ENCODE measurements at places on chromosomes 5 and 9.

- DNase-seq: peak; percentile 5
These were observed 226.6 kb downstream of the SAXO1 start for GRCh38 chr9:18806232-18807080.

- DNase-seq: no peak
These were observed 33.8 kb upstream of the ACO1 start for GRCh38 chr9:32350682-32351081.

DNA sequence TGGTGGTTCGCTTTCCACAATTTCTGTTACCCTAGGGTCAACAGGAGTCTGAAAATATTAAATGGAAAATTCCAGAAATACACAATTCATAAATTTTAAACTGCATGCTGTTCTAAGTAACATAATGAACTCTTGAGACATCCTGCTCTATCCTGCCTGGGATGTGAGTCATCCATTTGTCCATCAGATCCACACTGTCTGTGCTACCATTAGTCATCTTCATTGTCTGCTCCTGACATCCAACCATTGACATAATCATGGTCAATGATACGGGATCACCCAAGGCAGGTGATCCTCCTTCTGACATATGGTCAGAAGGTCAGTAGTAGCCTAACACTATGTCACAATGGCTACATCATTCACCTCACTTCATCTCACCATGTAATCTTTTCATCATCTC, 276.7 kb upstream of the KIF2A start:
- no peak for DNase-seq

GRCh38 chr9:110880189-110880588, 158.1 kb downstream of the LPAR1 start:
- DNase-seq: peak; percentile 96

- DNase-seq: peak; percentile 38
These were observed 92.5 kb downstream of the TLE1 start for GRCh38 chr9:81596679-81597418.

- DNase-seq: no peak
These were observed at the start of gene ADAMTS16 for GRCh38 chr5:5139777-5140478. TSS of gene ADAMTS16 (plus strand) at chr5:5140330. CDS start at chr5:5140468, 138 bp downstream.

- no peak for DNase-seq
These were observed 63.2 kb upstream of the CTXN3 start for GRCh38 chr5:127585661-127586060.

GRCh38 chr9:70581955-70582350, 167.5 kb upstream of the KLF9 start:
- DNase-seq: no peak

- no peak for DNase-seq
These were observed 38.3 kb downstream of the PIK3R1 start for GRCh38 chr5:68253624-68254585.

GRCh38 chr5:66818935-66819328, 222.7 kb downstream of the MAST4 start:
- DNase-seq: peak; percentile 40

DNA sequence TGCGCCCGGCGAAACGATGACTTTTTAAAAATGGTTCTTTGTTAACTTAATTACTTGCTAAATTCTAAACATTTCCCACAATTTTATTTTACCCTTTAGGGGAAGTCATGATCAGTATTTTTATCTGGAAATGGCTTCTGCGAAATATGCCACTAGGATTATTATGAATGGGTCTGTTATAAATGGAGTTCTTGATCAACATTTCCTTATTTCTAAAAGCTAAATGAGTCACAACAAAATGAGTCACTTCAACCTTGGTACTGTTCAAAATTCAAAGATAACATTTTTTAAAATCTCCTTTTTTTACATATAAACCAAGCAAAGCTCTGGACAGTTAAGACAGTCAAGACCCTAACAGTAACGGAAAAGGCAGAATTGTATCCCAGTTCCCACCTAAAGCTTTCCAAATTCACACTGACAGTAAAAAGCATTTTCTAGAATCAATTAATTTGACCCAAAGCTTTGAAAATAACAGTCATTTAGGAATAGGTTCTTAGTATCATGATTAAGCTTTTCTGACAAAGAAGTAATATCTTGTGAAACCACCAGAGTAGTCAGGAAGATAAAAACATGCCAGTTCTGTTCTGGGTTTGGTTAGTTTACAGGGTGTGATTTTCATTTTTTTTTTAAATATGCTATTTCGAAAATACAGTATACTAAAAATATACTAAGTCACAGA, 81.7 kb downstream of the LHFPL2 start:
- DNase-seq: no peak

DNA sequence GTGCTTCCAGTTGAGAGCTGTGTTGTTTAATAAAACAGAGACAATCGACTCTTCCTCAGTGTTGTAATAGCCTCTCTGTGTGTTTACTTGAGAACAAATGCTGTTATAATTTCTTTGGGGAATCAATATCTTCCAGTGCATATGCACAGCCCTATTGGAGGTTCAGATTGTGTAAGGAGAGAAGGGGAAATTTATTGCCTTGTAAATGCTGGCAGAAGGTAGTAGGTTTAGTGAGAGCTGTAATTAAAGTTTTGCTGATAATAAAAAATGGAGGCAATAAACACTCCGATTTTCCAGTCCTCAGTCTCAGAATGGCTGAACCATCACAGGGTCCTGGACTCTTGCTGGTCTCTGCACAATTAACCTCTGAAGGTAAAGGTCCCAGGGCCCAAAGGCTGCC, 128.3 kb downstream of the C5orf15 start:
- DNase-seq: peak; percentile 24

DNA sequence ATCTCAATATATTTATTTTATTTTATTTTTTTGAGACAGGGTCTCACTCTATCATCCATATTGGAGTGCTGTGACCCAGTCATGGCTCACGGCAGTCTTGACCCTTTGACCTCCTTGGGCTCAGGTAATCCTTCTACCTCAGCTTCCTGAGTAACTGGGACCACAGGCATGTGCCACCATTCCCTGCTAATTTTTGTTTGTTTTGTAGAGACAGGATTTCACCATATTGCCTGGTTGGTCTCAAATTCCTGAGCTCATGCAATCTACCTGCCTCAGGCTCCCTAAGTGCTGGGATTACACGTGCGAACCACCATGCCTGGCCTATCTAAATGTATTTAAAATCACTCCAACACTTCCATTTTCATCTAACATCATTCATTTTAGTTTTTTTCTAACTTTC, 190.5 kb upstream of the CHD1 start:
- DNase-seq: no peak

- DNase-seq: no peak
These were observed 115.9 kb downstream of the KIF4B start for GRCh38 chr5:155129513-155129880.

GRCh38 chr5:62718324-62718723, 139.7 kb downstream of the LRRC70 start:
- DNase-seq: no peak

DNA sequence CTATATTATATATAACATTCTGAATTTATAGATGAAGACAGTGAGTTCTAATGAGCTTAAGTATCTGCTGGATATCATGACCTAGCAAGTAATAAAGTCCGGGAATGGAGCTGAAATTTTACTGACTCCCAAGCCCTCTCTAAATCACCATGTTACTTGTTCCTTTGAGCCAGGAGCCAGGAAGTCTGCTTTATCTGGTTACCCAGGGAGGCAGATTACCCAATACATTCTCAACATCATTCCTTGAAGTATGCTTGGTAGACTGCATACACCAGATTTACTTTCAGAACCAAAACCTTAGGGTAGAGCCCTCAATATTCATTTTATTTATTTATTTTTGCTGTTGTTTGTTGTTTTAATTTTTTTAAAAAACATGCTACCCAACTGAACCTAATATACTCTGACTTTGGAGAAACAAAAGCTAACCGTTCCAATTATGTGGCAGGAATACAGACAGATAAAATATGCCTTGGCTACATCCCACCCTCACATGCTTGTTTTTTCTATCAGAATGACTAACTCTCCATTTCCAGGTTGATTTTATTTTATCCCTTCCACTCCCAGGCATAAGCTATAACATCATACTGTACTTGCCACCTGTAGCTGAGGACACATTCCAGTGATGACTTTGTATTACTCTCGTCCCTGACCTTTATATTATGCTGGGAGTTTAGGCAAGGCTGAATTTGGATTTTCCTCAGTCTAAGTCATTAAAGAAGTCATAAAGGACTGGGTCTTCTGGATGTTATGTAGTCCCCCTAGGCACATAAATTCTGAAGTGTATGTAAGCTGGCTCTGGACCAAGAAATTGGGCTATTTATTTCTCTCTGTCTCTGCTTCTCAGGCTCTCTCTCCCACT, 82.0 kb downstream of the YIPF5 start:
- no peak for DNase-seq

DNA sequence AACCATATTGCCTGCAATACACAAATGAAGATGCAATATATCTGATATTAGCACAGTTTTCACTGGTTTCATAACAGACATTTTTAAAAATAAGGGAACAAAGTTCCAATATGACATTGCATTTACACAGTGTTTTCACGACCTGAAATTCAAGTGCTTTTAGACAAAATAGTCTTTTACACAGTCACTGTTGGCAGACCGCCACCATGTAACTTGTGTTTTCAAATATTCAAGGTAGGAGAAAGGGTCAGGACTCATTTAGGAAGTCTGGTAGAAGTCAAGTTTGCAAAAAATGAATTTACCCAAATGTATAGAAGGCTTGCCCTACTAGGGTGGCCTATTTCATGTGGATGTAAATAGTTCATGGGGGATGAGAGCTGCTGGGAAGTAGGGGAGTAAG, 98.1 kb upstream of the TAS2R1 start:
- no peak for DNase-seq

DNA sequence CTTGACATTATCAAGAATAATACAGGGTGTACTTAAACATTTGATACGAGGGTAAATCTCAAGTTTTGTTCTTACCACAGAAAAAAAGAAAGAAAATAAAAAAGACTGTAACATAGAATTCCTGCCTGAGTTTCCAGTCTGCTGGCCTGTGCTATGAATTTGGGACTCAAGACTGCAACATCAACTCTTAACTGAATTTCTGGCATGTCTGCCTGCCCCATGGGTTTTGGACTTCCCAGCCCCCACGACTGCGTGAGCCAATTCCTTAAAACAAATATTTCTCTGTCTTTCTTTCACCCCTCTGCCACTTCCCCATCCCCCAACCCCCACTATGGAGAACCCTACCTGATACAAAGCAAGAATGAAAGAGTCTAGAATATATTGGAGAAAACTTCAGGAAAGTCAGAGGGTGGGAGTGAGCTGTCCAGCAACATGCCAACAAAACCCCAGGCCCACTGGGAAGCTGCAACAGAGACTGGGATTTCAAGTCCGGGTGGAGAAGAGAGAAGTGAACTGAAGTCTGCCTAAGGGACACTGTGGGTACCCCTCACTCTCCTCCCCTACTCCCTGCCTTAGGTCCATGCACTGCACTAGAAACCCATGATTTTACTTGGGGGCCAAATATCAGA, 43.0 kb downstream of the MARCHF3 start:
- DNase-seq: no peak

DNA sequence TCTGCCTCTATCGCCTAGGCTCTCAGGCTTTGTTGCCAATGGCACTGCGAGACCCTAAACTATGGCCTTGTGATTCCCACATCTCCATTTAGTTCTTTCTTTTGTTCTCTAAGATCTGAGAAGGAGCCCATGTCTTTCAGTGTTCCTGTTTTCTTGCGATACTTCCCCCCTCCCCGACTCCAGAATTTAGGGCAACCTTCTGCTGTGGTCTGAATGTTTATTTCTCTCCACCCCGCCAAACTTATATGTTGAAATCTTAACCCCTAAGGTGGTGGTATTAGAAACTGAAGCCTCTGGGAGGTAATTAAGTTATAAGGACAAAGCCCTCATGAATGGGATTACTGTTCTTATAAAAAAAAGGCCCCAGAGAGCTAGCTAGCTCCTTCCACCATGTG, 6.4 kb downstream of the TMC1 start:
- no peak for DNase-seq

GRCh38 chr9:2967766-2968165, 123.9 kb upstream of the PUM3 start:
- no peak for DNase-seq

DNA sequence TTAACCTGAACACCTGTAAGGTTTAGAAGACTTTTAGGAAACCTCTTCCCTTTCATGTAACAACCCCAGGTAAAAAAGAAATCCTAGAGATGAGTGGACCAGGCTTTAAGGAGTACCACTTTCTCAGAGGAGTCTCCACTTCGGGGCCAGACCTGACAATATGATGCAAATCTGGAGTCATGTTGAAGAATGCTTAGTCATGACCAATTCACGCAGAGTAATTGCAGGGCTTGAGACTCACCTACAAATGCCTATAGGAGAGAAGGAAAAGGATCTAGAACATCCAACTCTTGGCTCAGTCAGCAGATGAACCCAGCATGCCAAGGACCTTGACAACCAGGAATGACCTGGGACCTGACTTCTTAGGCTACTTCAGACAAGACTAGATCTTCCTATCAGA, 235.4 kb downstream of the DOCK8 start:
- no peak for DNase-seq

- DNase-seq: no peak
These were observed 476.2 kb downstream of the SEMA5A start for GRCh38 chr5:9069650-9070049.

DNA sequence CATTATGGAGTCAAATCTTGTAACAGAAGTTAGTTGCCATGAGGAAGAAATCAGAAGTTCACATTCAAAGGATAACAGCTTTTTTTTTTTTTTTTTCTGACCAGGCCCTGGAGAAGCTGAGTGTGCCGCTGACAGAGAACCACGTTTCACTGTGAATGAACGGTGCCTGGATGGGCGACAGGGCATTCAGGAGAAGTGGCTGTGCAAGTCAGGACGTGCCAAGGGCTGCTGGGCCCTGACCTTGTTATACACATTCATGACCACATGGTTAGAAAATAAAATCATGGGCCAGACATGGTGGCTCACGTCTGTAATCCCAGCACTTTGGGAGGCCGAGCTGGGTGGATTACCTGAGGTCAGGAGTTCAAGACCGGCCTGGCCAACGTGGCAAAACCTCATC, 91.6 kb downstream of the ANKH start:
- no peak for DNase-seq

GRCh38 chr9:136086951-136087740, 7.9 kb downstream of the NACC2 start:
- DNase-seq: no peak

GRCh38 chr9:22143799-22144625, 134.9 kb upstream of the CDKN2B start:
- no peak for DNase-seq

- no peak for DNase-seq
These were observed 199.0 kb downstream of the SLIT3 start for GRCh38 chr5:169101966-169102365.

- DNase-seq: no peak
These were observed 18.9 kb downstream of the WNT8A start for GRCh38 chr5:138102454-138103318.

- no peak for DNase-seq
These were observed 756.8 kb upstream of the CDH6 start for GRCh38 chr5:30436691-30437090.

- no peak for DNase-seq
These were observed 123.1 kb downstream of the NPR3 start for GRCh38 chr5:32834251-32834650.

GRCh38 chr5:109563739-109564138, 126.0 kb upstream of the MAN2A1 start:
- DNase-seq: no peak

DNA sequence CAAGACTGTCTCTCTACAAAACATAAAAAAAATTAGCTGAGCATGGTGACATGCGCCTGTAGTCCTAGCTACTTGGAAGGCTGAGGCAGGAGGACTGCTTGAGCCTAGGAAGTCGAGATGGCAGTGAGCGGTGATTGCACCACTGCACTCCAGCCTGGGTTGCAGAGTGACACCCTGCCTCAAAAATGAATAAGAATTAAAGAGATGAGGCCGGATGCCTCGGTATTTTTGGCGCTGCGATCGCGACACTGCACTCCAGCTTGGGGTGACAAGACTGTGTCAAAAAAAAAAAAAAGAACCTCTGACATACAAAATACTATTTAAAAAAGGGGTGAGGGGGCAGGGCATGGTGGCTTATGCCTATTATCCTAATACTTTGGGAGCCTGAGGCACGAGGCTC, 7.3 kb downstream of the GPBP1 start:
- DNase-seq: no peak
